ENCODE measurements at places on chromosomes 6 and 20.

DNA sequence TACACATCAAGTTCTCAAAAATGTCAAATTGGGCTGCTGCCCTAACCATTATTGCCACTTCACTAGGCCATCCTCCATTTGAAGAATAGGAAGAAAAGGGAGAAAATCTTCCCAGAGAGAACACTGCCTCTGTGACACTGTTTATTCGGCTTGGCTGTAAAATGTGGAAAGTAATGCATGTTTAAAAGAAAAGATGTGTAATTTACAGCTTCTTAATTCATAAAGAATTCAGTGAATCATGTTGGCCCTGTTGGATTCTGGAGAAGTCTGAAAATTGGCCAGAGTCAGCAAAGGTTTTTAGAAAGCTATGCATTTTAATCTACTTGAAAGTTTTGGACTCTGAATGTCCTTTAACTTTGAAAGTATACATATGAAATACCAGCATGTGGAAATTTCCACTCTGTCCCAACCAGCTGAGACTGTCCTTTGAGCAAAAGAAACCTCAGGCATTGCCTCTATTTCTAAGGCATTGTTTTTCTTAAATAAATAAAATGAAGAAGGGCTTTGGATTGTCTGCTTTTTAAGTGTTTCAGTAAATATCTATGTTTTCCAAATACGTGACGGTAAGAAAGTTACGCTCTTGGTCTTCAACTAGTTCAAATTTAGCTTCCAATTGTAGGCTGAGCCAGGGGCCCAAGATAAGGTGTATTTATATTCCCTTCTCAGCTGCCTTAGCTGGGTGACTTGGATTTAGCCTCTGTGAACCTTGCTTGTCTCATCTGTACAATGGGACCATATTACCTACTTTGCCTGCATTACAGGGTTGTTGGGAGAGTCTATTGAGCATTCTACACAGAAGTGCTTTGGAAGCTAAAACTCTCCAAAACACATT is 222.2 kb downstream of the UST start:
- no peak for DNase-seq

- no peak for DNase-seq
Measured at GRCh38 chr20:40655451-40655850, 33.6 kb downstream of the MAFB start.

- DNase-seq: no peak
Measured at GRCh38 chr6:1572892-1573291, 36.8 kb upstream of the FOXC1 start.

DNA sequence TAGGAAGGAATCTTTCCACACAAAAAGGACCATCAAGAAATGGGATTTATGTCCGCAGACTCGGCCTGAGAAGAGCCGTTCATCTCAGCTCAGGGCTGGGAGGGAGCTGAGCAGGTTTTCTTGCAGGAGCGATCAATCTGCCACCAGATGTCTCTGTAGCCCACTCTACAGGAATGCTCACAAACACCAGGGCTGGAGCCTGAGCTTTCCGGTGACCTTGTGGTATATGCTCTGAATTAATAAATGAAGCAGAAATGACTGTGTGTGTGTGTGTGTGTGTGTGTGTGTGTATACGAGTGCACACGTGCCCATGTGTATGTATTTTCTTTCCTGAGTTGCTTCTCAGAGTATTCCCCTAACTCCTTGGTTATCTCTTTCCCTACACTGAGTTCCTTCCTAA is 12.0 kb downstream of the CD83 start:
- DNase-seq: no peak

DNA sequence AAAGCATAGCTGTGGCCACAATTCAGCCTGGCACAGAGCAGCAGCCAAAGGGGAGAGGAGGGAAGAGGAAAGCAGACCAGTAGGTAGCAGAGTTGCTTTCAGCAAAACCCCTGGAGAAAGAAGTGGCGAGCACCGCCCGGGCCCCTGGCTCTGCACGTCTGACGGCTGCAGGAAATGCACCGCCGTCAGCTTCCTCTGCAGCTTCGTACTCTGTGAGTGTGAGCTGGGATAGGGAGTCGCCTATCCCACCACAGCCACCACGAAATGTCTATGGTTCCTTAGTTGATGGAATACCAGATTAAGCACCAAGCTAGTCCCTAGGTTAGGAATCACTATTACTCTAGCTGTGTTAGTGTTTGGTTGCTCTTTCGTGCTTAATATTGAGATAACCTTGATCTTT is 79.9 kb upstream of the NAA20 start:
- no peak for DNase-seq

DNA sequence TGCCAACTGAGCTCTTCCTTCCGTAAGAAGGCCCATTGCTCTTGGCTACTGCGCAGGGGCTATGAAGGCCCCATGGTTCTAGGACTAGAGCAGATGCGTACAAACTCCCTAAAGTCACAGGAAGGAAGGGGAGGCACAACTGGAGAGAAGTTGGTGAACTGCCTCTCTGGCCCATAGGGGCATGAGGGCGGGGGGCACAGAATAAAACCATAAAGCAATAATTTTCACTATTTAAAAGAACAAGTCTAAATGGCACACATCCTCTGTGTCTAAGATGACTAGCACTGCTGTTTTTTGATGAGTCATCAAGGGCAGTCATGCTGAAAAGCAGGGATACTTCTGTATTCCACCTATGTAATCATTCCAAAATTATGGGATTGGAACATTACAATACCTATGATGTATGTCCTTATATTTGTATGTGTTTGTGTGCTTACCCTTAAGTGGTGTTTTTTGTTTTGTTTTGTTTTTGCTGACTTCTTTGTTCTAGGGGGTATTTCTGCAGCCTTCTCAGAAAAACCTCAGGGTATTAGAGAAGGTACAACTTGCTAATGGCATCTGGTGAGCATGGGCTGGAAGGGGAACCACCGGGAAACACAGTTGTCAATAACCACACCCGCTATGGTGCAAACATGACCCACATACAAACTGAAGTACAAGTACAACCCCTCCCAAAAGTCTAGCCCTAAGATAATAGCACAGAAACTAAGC is 36.9 kb downstream of the B4GALT5 start:
- DNase-seq: no peak

GRCh38 chr6:69202768-69203167 is 567.7 kb downstream of the ADGRB3 start:
- no peak for DNase-seq

DNA sequence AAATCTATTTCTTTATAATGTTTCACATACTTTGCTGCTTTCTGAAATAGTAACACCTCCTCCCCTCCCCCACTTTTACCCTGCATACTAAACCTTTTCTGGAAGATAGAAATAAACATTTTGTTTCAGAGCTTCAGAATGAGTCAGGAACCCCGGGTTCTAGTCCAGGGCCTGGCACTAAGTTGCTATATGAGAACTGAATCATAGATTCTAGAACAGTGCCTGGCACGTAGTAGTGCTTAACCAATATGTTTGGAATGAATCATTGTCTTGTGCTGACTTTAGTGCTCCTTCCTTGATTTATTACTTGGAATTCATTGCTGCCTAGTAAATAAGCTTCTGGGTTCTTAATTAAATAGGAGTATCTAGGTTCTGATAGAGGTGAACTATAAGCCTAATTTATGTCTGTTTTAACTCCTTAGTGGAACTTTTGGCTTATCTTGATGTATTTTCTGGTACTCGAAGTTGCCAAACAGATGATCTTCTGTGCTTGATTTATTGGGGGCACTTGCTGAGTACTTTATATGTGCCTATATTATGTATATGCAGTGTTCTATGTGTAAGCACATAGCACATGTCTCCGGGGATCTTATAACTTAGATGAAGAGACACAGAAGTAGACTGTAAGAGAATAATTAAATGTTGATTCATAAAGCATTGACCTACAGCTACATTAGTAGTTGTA is 18.6 kb downstream of the TAB2 start:
- DNase-seq: no peak

GRCh38 chr20:22601361-22602141 is 17.2 kb upstream of the FOXA2 start:
- no peak for DNase-seq

DNA sequence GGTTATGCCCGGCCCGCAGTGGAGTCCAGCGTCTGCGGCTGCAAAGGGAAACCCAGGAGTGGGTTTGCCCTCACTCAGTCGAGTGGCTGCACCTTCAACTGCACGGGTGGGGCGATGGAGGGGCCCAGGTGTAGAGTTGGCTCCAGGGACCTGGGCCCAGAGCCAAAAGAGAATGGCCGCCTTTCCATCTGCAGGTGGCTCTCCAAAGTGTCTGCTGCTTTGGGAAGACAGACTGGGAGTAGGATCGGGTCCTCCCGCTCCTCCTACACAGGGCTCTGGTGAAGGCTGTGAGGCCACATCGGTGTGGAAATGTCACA is 80.1 kb downstream of the PTPN1 start:
- no peak for DNase-seq

- DNase-seq: no peak
Measured at GRCh38 chr6:134169871-134170486, 117.6 kb upstream of the SLC2A12 start.

GRCh38 chr6:21599051-21599696 is 5.6 kb downstream of the SOX4 start:
- DNase-seq: no peak

GRCh38 chr6:49299279-49299678 is 163.8 kb downstream of the MMUT start:
- DNase-seq: no peak

DNA sequence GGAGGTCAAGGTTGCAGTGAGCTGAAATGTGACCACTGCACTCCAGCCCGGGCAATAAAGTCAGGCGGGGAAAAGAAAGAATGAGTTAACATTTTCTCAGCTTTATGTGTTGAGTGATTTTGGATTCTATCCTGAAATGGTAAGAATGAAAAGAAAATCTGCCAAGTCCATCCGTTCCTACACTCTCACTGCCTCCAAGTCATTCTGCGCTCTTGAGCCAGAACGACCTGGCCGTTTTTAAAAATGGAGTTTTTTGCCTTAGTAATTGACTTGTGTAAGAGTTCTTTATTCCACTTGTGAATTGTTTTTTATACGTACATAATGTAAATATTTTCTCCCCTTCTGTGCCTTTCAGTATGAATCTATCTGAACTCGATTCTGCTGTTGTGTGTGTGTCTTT is 28.7 kb downstream of the DNAJC5 start:
- DNase-seq: no peak

- no peak for DNase-seq
Measured at GRCh38 chr6:169990095-169991030, 238.9 kb downstream of the ERMARD start.

- no peak for DNase-seq
Measured at GRCh38 chr6:122997541-122998150, 1.6 kb downstream of the CLVS2 start.

DNA sequence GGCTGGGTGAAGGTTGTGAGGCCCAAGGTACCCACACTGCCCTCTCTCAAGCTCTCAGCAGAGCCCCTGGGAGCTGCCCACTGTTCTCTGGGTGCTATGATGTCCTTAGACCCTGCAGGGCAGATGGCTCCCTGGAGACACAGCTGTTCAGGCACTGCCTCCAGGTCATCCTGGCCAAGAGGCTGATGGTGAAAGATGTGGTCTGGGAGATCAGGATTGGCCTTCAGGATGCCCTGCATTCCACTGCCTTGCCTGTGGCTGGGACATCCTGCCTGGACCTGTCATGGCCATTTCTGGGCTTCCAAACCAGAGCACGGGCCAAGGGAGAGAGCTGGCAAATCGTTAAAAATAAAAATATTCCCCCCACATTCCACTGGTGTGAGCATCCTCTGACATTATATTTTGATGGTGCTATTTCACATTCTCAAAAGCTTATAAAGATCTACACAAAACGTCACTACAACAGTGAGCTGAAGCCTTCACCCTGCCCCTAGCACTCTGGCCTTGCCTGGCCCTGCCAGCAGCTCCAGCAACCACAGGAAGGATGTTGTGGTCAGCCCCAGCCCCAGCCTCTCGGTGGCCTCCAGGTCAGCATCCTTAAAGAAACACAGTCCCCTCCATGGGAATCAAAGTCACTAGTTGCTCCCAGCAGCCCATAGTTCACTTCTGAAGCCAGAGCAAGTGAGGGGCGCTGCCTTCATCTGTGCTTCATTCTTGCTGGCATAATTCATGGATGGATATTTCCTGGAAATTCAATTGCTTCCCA is 13.5 kb upstream of the KCNK16 start:
- DNase-seq: no peak

- DNase-seq: no peak
Measured at GRCh38 chr6:135811170-135811569, 40.3 kb upstream of the PDE7B start.

GRCh38 chr6:49087369-49087768 is 375.7 kb downstream of the MMUT start:
- DNase-seq: no peak

GRCh38 chr20:35876033-35876320 is 78.3 kb downstream of the SCAND1 start:
- DNase-seq: no peak

GRCh38 chr6:109088995-109089394 is 5.7 kb downstream of the SESN1 start:
- no peak for DNase-seq

GRCh38 chr6:45738057-45738455 is 277.6 kb downstream of the CLIC5 start:
- DNase-seq: no peak

GRCh38 chr6:39558591-39559190 is 166.5 kb downstream of the KIF6 start:
- DNase-seq: no peak

GRCh38 chr6:7916959-7917358 is 6.4 kb upstream of the TXNDC5 start:
- DNase-seq: no peak

DNA sequence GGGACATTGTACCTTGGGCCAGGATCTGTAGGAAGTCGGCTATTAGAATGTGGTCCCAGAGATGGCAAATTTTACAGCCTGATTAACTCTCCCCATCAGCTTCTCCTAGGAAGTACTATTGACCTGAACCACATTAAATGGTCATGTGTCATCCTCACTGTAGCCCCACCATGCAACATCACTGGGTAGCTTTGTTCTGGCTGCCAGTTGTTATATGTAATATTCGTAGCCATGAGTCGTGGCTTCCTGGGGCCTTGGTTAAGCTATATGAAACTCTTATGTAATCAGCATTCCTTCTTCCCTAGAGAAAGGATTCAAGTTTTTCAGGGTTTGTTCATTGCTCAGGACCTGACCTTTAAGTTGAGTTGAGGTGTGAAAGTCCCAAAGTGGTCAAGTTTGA is 125.7 kb downstream of the ANKS1A start:
- DNase-seq: no peak

- no peak for DNase-seq
Measured at GRCh38 chr20:31691646-31692275, 30.9 kb downstream of the BCL2L1 start.

- DNase-seq: no peak
Measured at GRCh38 chr20:63369724-63370617, 8.8 kb upstream of the CHRNA4 start.

GRCh38 chr20:62181808-62182207 is 1.0 kb upstream of the MTG2 start:
- DNase-seq: no peak

All from breast epithelium (tissue), 4 donors.